OCI-M1 (cell line): ENCODE measurements at places on chromosomes 2 and 18.

- DNase-seq, result no peak
Measured at GRCh38 chr2:202494300-202495229, 118.4 kb downstream of the BMPR2 start.

DNA sequence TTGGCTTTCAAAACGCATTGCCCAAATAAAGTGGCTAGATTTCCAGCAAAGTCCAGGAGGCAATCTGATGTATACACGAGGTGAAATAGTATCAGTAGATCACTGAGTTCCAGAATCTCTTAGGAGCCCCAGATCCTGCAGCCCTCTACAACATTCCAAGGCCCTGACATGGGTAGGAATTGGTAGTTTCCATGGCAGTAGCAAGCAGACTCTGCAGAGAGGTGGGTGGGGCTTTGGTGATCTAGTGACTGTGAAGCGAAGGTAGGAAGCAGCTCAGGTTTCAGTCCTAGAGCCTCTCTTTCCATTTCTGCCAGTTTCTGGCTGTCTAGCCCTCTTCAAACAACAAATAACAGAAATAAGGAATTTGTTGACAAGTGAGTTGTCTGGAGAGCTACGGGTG, 13.8 kb upstream of the SGPP2 start:
- no peak for DNase-seq

DNA sequence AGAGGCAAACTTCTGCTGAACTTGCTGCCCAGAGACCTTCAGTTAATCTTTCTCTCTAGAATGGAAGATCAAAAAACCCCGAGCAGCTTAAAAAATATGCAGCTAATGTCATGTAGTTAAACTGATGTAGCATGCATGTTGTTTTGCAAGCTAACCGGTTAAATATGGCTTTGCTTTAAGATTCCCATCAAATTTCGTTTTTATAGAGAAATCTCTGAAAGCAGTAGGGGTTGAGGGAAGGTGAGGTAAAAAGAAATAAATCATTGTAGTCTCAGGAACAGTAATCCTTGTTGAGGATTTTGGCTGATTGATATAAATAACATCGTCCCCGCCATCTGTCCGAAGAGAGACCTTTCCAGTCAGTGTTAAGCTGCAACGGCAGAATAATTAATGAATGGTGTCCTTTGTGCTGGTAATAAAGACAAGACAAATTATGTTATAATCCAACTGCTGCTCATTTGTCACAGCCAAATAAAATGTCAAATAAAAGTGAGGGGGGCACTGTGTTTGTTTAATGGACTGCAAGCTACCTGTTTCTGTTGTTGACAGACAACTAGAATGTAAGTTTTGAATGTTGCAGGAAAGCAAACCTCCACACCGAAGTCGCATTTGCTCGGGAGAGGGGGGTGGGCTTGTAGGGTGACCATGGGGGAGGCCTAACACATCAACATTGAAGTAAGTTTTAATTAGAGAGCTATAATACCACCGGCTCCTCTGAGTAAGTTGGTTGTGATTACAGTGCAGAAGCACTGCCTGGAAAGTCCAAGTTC, 555.5 kb downstream of the ARHGAP15 start:
- DNase-seq, result no peak

- DNase-seq, result no peak
Measured at GRCh38 chr18:36315736-36316135, 18.2 kb downstream of the FHOD3 start.

DNA sequence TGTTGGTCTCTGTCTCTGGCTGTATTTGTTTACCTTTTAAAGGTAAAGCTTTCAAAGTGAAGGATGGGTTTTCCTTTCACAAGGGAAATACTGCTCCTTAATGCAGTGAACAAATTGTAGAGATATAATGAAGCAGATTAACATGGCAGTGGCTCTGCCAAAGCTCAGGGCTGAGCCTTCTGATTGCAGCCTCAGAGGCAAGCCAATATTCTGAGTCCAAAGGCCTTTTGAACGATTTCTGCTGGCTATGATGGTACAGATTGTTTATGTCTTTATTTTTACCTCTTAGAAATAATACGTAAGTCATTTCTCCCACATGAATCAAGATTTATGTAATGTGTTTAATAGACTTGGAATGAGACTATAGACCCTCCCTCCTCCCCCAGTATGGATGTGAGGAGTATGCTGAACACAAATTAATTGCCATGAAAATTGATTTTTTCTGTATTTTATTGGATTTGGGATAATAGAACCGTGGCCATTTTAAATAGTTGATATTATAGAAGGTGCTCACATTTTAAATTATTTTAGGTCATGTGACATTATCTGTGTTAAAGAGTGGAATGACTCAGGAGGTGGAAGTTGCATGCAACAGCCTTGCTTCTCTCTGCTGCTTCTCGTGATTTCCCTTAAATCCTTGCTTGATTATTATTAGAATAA, 772 bp downstream of the SCN2A start:
- DNase-seq, result no peak

DNA sequence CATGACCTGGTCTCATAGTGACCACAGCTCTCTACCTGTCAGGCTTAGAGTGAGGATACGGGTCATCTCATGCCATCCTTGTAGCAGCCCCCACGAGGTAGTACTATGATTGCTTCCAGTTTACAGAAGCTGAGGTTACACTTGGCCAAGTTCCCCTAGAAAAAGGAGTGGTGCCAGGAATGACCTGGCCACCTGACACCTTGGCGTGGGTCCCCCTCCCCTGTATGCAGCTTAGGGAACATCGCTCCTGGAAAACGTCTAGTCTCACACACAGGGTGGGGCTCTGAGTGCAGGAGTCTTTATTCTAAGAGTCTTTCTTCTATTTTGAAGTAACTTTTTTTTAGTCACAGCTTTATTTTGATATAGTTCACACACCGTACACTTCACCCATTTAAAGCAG, 14.8 kb downstream of the NPPC start:
- no peak for DNase-seq

GRCh38 chr2:119416299-119416923, 15.2 kb upstream of the TMEM37 start:
- no peak for DNase-seq
